Type B pancreatic cell (in vitro differentiated cells): ENCODE measurements at places on chromosomes 11 and 22. TPM values are rescaled to one million over a fixed set of nuclear protein-coding genes. Genes with fewer than 3 reads are reported as not detected.

Gene OR2D2
- 0.27 TPM in 1 of 2 replicates, not detected in the other for total RNA-seq

GRCh38 chr11:115476463-115477286 is 27.5 kb downstream of the CADM1 start:
- no peak for DNase-seq

- no peak for DNase-seq
Observed at GRCh38 chr11:108117746-108118371, 3.5 kb upstream of the ACAT1 start.

Gene RAB3IL1
- 2.1 and 16.6 TPM in 2 replicates for total RNA-seq

DNA sequence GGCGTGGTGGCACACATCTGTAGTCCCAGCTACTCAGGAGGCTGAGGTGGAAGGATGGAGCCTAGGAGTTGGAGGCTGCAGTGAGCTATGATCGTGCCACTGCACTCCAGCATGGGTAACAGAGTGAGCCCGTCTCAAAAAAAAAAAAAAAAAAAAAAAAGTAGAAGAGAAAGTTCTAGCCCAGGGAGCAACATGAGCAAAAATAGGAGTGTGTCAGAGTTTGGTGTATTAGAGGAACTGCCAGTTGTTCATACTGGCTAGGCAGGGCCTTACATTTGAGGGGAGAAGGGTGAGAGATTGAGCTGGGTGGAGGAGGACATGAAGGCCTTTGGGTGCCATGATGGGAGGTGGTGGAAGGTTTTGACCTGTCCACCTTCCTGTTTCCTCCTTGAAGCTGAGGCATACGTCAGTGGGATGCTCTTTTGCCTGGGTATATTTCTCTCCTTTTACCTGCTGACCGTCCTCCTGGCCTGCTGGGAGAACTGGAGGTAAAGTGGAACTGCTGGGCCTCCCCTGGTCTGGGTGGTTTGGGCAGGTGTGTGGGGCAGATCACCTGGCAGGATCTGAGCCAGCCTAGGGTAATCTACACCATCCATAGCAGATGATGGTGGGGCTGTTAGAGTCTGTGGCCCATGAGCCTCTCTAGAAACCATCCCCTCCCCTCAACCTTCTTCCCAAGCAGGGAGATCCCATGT is 7.3 kb downstream of the SIDT2 start:
- DNase-seq = no peak

Gene A4GALT
- 20.2 and 76.3 TPM in 2 replicates for total RNA-seq

Gene F2
- total RNA-seq = 9.5 and 12.1 TPM in 2 replicates
